Vagina (tissue), 2 donors: ENCODE measurements at places on chromosomes 16 and 17. TPM values are rescaled to one million over a fixed set of nuclear protein-coding genes. Genes with fewer than 3 reads are reported as not detected.

The HLF gene
- total RNA-seq: 14.7 TPM

The ADGRG3 gene
- 10.3 TPM for total RNA-seq

The LGALS9C gene
- 1.2 TPM for total RNA-seq

The SHISA6 gene
- total RNA-seq: 1.5 TPM

The CIITA gene
- 16.7 TPM for total RNA-seq

The ERBB2 gene
- 52.1 TPM for total RNA-seq

The ASPHD1 gene
- total RNA-seq: not detected

The TOX3 gene
- total RNA-seq: 1.2 TPM
